Large intestine (tissue), 12 donors: ENCODE measurements at places on chromosomes 4 and X. TPM values are rescaled to one million over a fixed set of nuclear protein-coding genes. Genes with fewer than 3 reads are reported as not detected.
A peak's percentile ranks its signal among the peaks of the same experiment; 100 is the strongest.

RNF128 gene
- 105 TPM for polyA plus RNA-seq

CPLX1 gene
- polyA plus RNA-seq: 2.8 TPM

DNA sequence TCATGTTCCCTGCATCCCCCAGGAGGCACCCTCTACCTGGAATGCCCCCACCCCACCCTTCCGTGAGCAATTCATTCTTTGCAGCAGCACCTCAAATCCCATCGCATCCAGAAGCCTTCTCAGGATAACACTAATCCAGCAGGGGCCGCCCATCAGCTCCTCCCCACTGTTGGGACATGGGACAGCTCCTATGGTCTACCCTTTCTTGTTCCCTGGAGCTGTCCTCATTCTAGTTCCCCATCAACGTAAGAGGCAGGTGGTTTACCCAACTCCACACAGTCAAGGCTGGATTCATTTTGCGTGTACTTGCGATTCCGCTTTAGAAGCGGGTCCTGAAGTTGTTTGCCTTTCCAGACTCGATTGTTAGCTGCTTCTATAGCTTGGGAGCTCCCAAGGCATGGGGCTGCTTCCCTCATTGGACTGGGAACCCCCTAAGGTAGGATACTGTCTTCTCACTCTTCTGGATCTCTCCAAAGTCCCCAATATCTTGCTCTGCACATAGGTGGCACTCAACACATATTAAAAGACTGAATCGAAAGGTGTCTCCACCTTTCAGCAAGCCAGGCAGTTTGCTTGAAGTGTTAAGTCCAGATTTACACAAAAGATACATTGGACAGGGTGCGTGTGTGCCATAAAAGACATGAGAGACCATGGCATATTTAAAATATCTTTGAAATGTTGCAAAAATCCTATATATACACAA lies 942 bp upstream of the APLN start:
- DNase-seq: peak; percentile 37

DNA sequence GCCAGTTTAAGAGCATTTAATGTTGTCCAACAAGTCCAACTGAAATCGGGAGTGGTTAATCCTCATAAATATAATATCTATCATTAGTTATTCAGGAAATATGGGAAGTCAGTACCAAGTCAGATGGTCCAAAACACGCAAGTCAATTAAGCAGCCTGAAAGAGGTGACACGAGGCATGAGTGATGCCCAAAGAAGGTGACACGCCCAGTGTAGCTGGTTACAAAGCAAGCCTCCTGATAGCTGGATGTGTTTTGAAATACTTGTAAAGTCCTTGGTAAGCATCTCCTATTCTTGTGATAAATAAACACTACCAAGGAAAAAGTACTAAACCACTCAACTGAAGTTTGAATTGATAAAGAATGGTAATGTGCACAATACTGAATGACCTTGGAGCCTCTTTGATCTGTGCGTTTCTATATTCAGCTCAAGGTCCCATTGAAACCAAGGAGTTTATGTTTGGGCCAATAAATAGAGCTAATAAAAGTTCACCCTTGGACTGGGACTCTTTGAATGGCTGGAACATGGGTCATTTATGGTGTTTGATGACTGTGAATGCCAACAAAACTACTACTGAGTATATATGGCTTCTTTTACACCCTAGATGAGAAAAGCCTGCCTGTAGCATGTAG lies 93.2 kb upstream of the KLF3 start:
- peak; percentile 99 for DNase-seq

GRCh38 chr4:166169111-166169510 lies 296.1 kb downstream of the TLL1 start:
- no peak for DNase-seq
